Fibroblast of skin of left quadriceps (primary cell): ENCODE measurements at places on chromosomes 1 and 21.

DNA sequence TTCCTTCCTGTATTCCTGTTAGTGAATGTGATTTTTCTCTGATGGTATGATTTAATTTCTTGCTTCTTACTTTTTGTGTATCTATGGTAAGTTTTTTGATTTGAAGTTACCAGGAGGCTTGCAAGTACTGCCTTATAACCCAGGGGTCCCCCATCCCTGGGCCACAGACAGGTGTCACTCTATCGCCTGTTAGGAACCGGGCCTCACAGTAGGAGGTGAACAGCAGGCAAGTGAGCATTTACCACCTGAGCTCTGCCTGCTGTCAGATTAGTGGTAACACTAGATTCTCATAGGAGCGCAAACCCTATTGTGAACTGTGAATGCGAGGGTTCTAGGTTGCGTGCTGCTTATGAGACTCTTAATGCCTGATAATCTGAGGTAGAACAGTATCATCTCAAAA is 143.3 kb downstream of the RPS6KC1 start:
- DNase-seq = no peak

DNA sequence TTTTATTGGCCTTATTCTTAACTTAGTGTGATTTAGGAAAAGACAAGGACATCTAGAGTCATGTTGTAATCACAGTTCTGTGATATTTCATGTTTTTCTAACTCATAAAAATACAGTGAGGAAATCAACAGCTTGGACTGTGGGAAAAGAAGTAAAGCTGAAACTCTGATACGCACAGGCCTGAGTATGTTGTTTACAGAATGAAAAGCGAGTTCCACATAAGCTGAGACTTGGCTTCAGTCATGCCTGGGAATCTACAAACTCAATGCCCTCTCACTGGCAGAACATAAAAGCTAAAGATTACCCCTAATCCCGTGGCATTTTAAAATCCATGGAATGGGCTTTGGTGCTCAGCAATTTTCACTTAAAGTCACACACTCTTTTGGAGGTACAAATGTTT is 23.6 kb upstream of the ATP5PO start:
- DNase-seq = no peak

GRCh38 chr1:26697431-26697977 is 1.7 kb downstream of the ARID1A start:
- DNase-seq = no peak

- DNase-seq = no peak
These were observed 18.4 kb downstream of the HHAT start for GRCh38 chr1:210347112-210347511.

- peak; percentile 92 for DNase-seq
These were observed 39.1 kb upstream of the ENAH start for GRCh38 chr1:225691861-225692516.

DNA sequence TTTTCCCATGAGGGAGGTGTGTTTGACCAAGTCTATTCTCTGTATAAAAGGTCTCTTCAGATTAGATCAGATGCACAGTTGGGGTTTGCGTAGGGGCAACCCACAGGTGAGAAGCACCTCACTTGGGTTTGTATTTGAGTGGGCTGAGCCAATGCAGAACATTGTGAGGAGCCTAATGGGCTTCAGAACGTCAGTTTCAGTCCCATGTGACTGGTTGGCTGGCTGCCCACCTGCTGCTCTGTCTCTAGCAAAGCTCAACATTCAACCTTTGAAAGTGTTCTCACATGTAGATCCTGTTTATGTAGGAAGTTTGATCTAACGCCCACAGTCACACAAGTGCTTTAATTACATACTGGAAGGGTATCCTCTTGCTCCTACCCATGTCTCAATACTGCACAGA is 105.5 kb downstream of the FASLG start:
- DNase-seq = no peak

GRCh38 chr1:42128499-42128898 is 24.7 kb upstream of the GUCA2B start:
- DNase-seq = no peak

DNA sequence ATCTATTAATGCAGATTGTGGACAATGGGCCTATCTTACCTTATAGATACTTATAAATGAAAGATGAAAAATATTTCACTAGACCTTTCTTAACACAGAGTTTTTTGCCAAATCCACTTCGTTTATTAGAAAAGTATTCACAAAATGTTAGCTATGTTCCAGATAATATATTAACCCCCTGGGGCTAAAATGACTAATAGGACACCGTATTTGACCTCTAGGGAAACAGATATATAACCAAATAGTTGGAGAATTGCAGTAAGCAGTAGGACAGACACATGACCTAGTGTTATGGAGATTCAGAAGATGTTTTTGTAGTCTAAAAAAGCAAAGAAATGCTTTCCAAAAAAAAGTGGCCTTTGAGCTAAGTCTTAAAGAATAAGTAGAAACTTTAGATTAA is 106.9 kb downstream of the SEC16B start:
- DNase-seq = no peak

- peak; percentile 32 for DNase-seq
These were observed 102.1 kb downstream of the TYW3 start for GRCh38 chr1:74835051-74835450.

DNA sequence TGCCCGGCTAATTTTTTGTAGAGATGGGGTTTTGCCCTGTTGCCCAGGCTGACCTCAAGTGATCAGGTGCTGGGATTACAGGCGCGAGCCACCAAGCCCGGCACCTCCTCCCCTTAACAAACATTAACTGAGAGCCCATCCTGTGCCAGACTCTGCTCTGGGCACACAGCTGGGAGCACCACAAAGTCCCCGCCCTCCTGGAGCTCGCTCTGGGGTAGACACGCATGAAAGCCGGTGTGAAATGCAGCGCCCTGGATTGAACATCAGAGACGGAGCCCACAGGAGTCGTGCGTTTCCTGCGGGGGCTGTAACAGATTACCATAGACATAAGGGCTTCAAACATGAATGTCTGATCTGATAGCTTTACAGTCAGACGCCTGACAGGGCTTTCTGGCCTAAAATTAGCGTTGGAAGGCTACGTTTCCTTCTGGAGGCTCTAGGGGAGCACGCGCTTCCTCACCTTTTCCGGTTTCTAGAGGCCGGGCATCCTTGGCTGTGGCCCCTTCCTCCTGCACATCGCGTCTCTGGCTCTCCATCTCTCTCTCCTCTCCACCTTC is 14.3 kb downstream of the SLC27A3 start:
- no peak for DNase-seq

- DNase-seq = no peak
These were observed 15.3 kb downstream of the SMIM12 start for GRCh38 chr1:34844252-34844634.

- DNase-seq = no peak
These were observed 24.9 kb upstream of the LRIG2 start for GRCh38 chr1:113048064-113048463.

GRCh38 chr21:43297391-43297981 is 128.7 kb downstream of the CRYAA start:
- DNase-seq = no peak

DNA sequence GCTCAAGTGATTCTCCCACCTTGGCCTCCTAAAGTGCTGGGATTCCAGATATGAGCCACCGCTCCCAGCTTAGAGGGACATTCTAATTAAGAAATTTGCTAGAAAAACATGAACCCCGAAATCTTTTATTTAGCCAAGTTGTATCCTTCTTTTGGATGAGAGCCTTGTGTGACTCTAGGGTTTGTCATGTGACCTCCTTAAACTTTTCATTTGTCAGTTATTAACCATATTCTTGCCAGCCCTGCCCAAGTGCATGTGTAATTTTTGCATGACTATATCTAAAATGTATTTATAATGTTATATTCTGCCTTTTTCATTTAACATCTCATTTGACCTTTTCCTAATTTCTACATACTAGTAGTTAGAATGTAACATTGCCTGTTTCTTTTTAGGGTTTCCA is 1.9 kb downstream of the UTP25 start:
- DNase-seq = no peak

DNA sequence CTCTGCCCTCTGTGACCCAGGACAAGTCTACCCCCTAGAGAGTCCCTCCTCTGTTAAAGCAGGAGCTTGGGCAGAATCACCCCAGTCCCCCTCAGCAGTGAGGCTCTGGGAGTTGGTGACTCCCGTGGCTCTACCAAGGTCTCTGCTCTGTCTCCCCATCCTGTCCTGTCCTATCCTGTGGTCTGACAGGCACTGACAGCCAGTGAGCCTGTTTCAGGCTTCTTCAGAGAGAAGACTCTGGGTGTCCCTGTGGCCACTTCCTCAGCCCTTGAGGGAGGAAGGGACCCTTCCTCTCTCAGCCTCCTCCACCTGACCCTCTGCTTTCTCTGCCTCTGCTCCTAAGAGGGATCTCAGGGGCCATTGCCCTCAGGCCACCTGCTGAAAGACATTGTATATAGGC is 148.7 kb downstream of the FCRL5 start:
- DNase-seq = no peak

GRCh38 chr1:156428746-156429288 is 59.8 kb downstream of the RHBG start:
- DNase-seq = no peak

DNA sequence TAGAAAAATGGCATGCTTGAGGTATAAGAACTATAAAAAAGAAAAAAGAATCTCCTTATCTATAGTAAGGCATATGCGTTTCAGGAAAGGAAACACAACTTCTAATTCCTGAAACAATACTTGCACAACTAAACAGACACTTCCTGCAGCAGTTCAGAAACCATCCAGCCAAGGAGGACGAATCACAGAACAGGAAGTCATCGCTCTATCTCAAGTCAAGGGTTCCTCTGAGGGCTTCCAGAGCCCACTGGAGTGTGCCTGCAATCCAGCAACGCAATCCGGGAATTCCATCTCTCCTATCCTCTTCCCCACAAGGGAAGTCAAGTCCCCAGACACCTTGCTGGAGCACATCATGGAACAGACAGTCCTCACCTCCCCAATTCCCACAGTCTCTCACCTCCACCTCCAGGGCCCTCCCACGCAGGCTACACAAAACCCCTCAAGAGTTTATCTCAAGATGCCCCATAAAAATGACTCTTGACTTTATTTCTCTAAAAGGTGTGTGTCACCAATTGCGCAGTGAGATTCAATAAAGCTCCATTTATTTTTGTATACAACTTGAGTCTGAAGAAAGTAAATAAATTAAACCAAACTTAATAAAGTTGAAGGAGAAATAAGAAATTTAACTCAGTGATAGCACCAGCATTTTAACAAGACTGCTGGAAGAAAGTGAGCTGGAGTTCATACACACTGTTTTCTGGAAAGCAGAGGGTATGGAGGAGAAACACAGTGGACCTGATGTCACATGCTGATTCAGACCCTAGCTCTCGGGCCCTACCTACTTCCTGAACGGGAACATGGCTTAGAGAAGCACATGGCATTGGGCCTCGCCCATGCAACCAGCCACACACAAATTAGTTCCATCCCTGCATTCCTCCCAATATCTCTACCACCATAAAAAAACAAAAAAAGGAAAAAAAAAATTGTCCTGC is 39.9 kb downstream of the SIPA1L2 start:
- DNase-seq = no peak

GRCh38 chr21:18369115-18369514 is 34.5 kb downstream of the TMPRSS15 start:
- DNase-seq = peak; percentile 23

GRCh38 chr1:161021165-161021969 is 415 bp upstream of the F11R start:
- no peak for DNase-seq

- DNase-seq = peak; percentile 32
These were observed 129.2 kb downstream of the ADAMTS1 start for GRCh38 chr21:26715878-26716506.

DNA sequence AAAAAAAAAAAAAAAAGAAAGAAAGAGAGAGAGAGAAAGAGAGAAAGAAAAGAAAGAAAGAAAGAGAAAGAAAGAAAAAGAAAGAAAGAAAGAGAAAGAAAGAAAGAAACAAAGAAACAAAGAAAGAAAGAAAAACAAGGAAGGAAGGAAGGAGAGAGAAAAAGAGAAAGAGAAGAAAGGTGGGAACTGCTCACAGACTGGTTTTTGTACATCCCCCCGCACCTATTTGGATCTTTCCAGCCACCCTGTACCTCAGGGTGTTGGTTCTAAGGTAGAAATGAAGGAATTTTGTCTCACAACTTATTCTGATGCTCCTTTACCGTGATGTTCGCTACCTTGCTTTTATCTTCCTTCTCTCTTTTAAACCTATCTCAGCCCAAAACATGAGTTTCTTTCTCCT is 43.3 kb upstream of the RGS18 start:
- no peak for DNase-seq

- DNase-seq = no peak
These were observed 32.3 kb downstream of the SLC66A1 start for GRCh38 chr1:19344372-19344810.

DNA sequence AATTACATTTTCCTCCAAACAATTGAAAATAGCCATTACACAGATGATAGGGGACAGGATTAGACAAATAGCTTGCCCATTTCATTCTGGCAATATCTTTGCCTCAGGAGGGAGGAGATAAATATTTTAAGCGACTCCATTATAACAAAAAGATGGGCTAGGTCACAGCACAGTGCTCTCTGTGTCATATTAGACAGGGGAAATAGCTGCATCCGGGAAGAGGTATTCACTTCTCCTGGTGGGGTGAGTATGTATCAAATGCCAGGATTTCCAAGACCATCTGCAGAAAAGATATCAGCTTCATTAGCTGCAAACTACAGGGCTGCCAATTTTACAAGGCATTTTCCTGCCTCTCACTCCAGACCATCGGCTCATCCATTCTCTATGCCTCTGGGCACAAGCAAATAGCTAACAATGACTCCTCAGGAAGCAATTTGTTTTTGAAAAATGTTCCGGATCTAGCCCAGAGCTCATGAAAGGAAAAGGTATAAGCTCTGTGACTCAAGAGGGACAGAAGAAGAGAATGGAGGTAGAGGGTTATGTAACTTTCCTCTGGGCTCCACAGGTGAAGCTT is 41.9 kb upstream of the ANGPTL7 start:
- no peak for DNase-seq

- DNase-seq = no peak
These were observed 6.3 kb downstream of the SRSF11 start for GRCh38 chr1:70227439-70227838.

- DNase-seq = no peak
These were observed 37.3 kb upstream of the IL10 start for GRCh38 chr1:206809504-206810084.

DNA sequence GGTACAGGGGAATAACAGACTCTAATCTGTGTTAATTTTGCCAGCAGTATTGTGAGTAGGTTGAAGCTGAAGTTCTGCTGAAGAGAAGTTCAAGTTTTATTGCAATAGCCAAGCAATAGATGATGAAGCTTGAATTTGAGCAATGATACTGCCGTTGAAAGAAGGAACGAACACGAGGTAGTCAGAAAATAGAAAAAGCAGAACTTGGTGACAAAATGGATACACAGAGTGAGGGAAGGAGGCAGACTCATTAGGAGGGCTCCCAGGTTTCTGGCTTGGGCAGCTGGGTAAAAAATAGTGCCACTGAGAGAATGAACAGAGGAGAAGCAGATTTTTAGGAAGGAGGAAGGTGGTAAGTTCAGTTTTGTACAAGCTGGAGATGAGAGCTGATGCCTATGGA is 22.3 kb upstream of the AGO1 start:
- no peak for DNase-seq
